ENCODE measurements at places on chromosomes 12 and 14. TPM values are rescaled to one million over a fixed set of nuclear protein-coding genes. Genes with fewer than 3 reads are reported as not detected.

Gene RAD51AP1
- total RNA-seq, result 33.4 TPM

Gene SLCO1C1
- total RNA-seq, result 2.5 TPM

Gene FITM1
- 1.9 TPM for total RNA-seq

Gene PPP1R36
- 0.79 TPM for total RNA-seq

Gene PTPRR
- 0.38 TPM for total RNA-seq

- H3K4me3 ChIP-seq, result no peak overlapping the region
- H3K4me1 ChIP-seq, result no peaks in the 10 kb centered on the region
- DNase-seq, result no peak
- H3K36me3 ChIP-seq, result no peaks in the 10 kb centered on the region
- no peak overlapping the region for H3K27ac ChIP-seq
Observed at GRCh38 chr14:84819528-84819927, 710.4 kb upstream of the FLRT2 start.

DNA sequence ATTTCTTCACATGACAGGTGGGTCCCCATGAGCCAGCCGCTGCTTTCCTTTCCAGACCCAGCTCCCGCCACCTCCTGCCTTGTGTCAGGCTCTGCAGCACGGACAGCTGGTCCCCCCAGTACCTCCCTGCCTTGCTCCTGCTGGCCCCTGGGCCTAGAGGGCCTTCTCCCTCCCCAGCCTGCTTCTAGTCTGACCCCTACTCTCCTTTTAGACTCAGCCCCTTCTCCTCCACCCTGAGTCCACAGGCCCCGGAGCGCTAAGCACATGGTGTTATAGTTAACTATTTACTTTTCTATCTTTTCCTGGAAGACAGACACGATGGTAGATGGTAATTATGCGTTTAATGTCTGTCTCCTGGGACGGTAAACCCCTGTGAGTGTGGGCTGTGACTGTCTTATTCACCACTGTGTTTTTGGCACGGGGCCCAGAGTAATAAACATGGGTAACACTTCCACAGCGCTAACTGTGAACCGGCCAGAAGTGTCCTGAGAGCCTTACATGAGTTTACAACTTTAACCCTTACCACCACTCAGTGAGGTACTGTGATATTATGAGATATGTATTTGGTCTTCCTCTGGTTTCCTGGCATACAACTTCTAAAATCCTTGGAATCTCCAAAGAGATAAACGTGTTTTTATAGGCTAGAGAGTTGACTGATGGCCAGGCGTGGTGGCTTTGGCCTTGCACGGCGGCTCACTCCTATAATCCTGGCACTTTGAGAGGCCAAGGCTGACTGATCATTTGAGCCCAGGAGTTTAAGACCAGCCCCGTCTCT is 41.2 kb downstream of the DGLUCY start:
- peaks cover 3% of the 10 kb centered on the region for H3K4me1 ChIP-seq
- no peaks in the 10 kb centered on the region for H3K27me3 ChIP-seq
- H3K36me3 ChIP-seq, result peaks cover 8% of the 10 kb centered on the region
- H3K4me3 ChIP-seq, result no peak overlapping the region

DNA sequence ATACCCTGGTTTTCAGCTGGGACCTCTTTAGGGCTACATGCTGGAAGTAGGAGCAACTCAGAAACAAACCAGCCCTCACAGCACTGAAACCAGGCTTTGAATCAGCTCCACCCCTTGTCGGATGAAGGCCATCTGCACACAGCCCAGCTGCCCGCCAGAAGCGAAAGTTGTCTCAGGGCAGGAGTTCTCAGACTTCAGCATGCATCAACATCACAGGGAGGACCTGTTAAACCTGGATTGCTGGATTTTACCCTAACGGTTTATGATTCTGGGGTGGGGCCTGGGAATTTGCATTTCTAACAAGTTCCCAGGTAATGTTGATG is 10.9 kb downstream of the SYNDIG1L start:
- no peaks in the 10 kb centered on the region for H3K36me3 ChIP-seq
- H3K27me3 ChIP-seq, result peaks cover 11% of the 10 kb centered on the region
- no peak for DNase-seq
- H3K4me3 ChIP-seq, result no peak overlapping the region

GRCh38 chr12:128204711-128205110 is 62.3 kb upstream of the TMEM132C start:
- no peaks in the 10 kb centered on the region for H3K36me3 ChIP-seq
- no peak overlapping the region for H3K4me3 ChIP-seq

- no peaks in the 10 kb centered on the region for H3K36me3 ChIP-seq
- H3K4me1 ChIP-seq, result peaks cover 37% of the 10 kb centered on the region
- H3K4me3 ChIP-seq, result no peak overlapping the region
Observed at GRCh38 chr12:49942921-49943624, 7.5 kb upstream of the AQP2 start.

GRCh38 chr12:6206327-6206726 is 6.1 kb downstream of the CD9 start:
- H3K27me3 ChIP-seq, result peaks cover 64% of the 10 kb centered on the region
- peaks cover 4% of the 10 kb centered on the region for H3K4me1 ChIP-seq
- H3K4me3 ChIP-seq, result no peak overlapping the region
- H3K27ac ChIP-seq, result no peak overlapping the region
- no peak for DNase-seq

DNA sequence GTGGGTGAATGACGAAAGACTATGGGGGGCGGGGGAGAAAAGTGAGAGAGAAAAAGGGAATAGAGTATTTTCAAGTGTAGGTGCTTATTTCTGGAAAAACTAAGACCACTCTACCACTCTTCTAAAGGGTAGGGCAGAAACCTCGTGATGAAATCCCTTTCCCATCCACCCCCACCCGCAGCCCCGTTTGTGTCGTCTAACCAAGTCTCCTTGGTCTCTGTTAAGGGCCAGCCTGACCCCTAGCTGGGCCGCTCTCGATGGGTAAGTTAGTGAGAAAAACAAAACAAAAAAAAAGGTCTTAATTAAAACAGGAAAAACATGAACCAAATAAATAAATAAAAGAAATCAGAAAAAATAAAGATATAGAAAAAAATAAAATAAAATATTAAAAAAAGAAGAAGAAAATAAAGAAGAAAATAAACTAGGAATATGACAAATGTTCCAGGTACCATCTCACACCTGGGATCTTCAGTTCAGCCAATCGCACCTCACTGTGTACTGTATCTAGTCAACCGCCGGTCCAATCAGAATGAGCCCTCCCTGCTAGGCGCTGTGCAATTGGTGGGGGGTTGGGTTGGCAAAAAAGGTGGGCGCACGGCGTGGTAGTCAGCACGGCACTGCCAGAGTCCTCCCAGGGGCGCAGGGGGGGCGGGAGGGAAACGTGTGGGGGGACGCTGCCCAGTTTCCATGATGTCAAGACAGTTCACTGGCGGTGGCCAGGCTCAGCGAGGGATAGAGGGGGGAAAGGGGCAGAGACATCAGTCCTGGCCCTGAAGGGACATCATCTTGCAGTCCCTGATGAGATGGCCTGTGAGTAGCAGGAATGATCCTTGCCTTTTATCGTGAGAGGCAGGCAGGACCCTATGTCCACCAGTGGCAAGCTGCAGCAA is 9.8 kb upstream of the CDH24 start:
- no peak overlapping the region for H3K27ac ChIP-seq
- H3K4me3 ChIP-seq, result no peak overlapping the region
- peaks cover 30% of the 10 kb centered on the region for H3K4me1 ChIP-seq
- peaks cover 33% of the 10 kb centered on the region for H3K36me3 ChIP-seq
- DNase-seq, result no peak
- H3K27me3 ChIP-seq, result no peaks in the 10 kb centered on the region
